ENCODE measurements at places on chromosomes 4 and X. TPM values are rescaled to one million over a fixed set of nuclear protein-coding genes. Genes with fewer than 3 reads are reported as not detected.

- H3K4me1 ChIP-seq, result no peaks in the 10 kb centered on the region
- no peaks in the 10 kb centered on the region for H3K27me3 ChIP-seq
- no peak for DNase-seq
Observed at GRCh38 chr4:121765971-121766538, 1.1 kb upstream of the SMIM43 start.

DNA sequence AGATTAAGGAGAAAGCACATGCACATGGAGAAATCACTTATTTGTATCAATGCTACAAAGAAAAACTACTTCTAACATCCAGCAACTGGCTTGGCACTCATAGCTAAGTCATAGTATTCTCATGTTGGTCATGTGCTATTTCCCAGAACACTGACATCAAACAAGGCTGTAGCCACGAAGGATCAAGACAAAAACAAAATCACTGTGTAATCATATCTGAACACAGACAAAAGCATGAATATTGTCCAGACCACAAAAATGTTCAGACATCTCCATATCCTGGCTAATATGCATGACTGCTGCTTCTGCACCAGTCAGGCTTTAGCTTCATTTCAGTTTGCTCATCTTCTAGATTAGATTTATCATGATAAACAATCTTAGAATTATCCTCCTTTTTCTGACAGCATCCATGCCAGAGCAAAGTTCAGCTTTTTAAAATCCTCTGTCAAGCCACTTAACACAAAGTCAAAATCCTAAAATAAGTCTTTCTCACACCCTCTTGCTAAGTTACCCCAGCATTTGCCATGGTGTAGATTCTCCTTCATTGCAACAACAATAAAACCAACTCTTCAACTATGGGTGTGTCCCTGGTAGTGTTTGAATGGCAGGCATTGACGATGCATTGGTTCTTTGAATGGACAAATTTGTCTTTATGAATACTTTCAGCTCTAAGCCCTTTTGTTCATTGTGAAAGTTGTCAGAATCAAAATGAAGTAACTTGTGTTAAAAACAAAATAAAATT lies 39.1 kb upstream of the NPFFR2 start:
- no peak overlapping the region for H3K4me3 ChIP-seq
- H3K27me3 ChIP-seq, result no peaks in the 10 kb centered on the region
- H3K36me3 ChIP-seq, result no peaks in the 10 kb centered on the region
- DNase-seq, result no peak

GRCh38 chr4:23373261-23373660 lies 516.6 kb downstream of the PPARGC1A start:
- no peaks in the 10 kb centered on the region for H3K4me1 ChIP-seq
- H3K36me3 ChIP-seq, result no peaks in the 10 kb centered on the region
- DNase-seq, result no peak
- no peak overlapping the region for H3K27ac ChIP-seq

The FOXP3 gene
- total RNA-seq, result not detected

The SYTL5 gene
- total RNA-seq, result not detected

The ARHGEF38 gene
- total RNA-seq, result not detected

The GSX2 gene
- total RNA-seq, result 23.9 TPM

The FGFR3 gene
- total RNA-seq, result not detected

The RS1 gene
- total RNA-seq, result not detected
